Activated CD8-positive, alpha-beta memory T cell treated with anti-CD3 and anti-CD28 coated beads for 1 hour (primary cell): ENCODE measurements at places on chromosomes 3 and 15.

GRCh38 chr3:166274351-166275023 lies 437.3 kb upstream of the BCHE start:
- DNase-seq: no peak

GRCh38 chr3:10666621-10667020 lies 149.4 kb upstream of the SLC6A11 start:
- DNase-seq: no peak

GRCh38 chr3:32759342-32759741 lies 58.5 kb upstream of the TRIM71 start:
- no peak for DNase-seq

GRCh38 chr15:98715890-98716443 lies 67.6 kb downstream of the IGF1R start:
- DNase-seq: no peak

DNA sequence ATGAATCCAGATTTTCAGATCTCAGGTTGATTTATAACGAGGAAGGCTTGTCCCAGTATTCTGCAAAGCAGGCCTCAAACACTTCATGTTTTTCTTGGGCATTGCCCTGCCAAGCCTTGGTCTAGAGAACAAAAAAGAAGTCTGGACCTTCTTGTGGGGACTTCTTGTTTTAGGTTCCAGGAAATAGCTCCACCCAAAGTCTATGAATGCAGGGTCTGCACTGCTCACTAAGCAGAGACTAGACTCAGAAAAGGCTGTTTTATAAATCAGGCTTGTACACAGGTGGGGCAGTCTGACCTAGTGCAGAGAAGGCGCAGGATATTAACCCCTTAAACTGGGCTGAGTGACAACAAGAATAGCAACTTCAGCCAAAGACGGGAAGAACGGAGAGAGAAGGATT lies 44.3 kb downstream of the GLB1 start:
- no peak for DNase-seq

- no peak for DNase-seq
These were observed 161.8 kb upstream of the CBLB start for GRCh38 chr3:106030627-106030963.

- no peak for DNase-seq
These were observed 130.2 kb upstream of the TP63 start for GRCh38 chr3:189500798-189501495.

GRCh38 chr3:184868477-184868876 lies 56.5 kb downstream of the VPS8 start:
- no peak for DNase-seq

- no peak for DNase-seq
These were observed 12.1 kb downstream of the SEMA4B start for GRCh38 chr15:90213122-90213817.

GRCh38 chr15:43854801-43855200 lies 28.0 kb downstream of the WDR76 start:
- no peak for DNase-seq

GRCh38 chr3:150275941-150276340 lies 132.2 kb upstream of the TSC22D2 start:
- DNase-seq: no peak

- no peak for DNase-seq
These were observed 25.9 kb upstream of the SLC6A6 start for GRCh38 chr3:14376348-14377043.

- DNase-seq: no peak
These were observed 357.8 kb downstream of the OCA2 start for GRCh38 chr15:27741226-27741860.

GRCh38 chr3:46835054-46835453 lies 28.2 kb downstream of the MYL3 start:
- DNase-seq: no peak

GRCh38 chr15:31305375-31305774 lies 21.3 kb upstream of the KLF13 start:
- DNase-seq: no peak

DNA sequence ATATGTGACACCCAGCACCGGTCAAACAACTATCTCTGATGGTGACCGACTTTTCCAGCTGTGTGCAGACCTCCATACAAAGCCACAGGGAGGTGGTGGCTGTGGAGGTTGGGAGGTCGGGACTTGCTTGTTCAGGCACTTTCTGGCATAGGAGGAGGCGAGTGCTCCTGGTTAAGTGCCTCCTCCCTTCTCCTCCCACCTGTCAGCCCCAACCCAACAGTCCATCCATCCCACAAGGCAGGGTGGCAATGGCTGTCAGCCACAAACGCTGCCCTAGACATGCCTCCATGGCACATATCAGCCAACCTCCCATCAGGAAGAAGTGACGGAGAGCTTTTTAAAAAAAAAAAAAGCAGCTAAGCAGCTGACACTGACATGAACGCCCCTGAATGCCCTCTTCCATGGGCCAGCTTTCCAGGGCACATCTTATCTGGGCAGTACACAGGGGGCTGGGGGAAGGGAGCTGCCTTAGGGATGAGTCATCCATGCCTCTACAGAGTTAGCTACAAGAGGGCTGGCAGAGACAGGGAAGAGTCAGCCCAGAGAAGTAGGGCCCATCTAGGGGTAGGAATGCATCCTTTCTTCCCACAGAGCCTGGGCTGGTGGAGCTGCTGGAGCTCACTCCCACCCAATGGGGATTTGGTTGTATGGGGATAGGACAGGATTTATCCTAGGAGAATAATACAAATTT lies 41.2 kb downstream of the CCDC12 start:
- DNase-seq: no peak

DNA sequence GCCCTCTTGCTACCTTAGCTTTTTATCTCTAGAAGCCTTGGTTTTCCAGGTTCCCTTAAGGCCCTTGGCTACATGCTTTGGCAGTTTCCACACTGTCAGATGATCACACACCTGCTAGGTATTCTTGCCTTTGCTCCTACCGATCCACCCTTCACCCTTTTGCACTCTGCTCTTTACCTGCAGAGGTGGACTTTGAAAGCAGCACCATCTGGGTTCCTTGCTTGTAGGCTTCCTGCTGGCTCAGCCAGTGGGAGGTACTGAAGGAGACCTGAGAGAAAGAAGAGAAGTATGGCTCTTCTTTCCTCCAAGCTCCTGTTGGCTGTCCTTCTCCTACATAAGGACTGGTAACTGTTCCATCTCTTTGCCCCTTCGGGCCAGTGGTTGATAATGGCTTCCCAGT lies 7.3 kb upstream of the ZNF592 start:
- DNase-seq: no peak

DNA sequence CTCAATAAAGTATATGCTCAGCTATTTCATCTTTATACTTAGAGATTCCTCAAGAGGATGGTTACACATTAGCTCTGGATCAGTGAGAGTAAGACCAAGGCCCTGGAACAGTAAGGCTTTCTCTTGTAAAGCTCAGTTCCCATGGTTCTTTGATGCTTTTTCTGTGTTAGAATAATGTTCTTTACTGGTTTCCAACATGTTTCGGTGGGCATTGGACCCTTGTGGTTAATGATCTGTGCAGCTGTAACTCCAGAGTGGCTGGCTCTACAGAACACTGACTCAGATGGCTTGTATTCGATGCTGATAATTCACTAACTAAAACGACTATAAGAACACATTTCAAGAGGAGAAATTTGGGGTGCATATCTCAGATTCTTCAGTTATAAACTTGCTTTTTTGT lies 114.7 kb downstream of the AKAP13 start:
- no peak for DNase-seq

DNA sequence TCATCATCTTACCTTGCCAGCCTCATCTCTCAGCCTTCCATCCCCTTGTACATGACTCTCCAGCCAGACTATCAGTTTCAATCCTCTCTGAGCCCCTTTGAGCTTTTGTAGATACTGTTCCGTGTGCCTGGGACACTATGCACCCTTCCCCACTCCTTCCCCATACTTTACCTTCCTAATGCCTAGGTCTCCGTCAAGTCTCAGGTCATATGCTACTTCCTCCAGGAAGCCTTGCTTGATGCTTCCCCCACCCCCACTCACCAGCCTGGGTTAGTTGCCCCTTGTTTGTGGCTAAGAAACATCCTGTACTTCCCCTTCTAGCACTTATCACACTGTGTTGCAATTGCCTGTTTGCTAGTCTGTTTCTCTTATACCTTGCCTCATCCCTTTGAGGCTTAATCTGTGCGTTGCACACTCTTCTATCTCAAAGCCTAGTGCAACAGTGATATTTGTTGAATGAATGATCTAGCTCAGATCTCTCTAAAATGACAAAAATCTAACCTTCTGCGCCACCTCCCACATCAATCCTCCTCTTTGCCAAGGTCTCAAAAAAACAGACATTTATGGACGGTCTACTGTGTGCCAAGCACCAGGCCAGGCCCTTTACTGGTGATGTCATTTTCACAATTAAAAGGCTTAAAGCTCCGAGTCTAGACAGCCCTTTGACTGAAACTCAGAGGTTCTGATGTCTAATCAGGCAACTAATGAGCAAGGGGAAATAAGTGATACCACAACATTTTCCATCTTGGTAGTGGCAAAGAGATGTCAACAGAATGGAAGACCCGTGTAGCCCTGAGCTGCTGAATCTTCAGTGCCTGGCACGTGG lies 6.5 kb upstream of the USP3 start:
- DNase-seq: no peak

DNA sequence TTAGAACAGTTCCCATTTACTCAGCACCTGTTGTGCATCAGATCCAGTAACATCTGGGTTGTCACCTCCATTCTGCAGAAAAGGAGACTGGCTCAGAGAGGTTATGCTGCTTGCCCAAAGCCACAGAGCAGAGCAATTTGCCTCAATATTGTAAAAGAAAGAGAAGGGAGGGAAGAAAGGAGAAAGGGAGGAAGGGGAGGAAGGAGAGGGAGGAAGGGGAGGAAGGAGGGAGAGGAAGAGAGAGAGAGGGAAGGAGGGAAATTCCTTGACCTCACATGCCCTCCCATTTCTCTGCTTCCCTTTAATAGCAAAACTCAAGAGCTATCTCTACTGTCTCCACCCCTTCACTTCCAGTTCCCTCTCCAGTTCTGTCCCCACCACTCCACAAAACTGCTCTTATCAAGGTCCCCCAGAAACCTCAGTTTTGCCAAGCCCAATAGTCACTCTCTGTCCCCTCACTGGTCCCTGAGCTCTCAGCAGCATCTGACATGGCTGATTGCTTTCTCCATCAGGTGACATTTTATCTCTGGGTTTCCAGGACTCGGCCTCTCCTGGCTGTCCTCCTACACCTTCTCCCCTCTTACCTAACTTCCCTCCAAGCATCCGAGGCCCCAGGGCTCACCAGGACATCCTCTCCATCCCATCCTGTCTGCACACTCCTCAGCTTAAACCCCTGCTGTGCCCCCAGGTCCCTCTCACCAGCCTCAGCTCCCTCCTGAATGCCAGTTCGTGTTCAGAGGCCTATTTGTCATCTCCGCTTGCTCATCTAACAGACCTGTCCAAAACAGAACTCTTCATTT lies 104.7 kb upstream of the LINGO1 start:
- DNase-seq: no peak

- no peak for DNase-seq
These were observed 1.4 kb downstream of the PLCB2 start for GRCh38 chr15:40306371-40306770.

DNA sequence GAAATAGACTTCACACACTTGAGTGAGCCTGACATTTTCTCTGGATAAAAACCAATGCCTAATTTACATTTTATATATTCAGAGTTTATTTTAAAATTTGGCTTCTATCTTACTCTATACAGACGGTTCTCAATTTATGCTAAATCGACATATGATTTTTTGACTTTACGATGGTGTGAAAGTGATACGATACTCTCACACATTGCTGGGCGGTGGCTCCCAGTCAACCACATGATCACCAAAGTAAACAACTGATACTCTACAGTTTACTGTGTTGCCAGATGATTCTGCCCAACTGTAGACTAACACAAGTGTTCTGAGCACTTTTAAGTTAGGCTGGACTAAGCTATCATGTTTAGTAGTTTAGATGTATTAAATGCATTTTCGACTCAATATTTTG lies 25.1 kb upstream of the GADL1 start:
- no peak for DNase-seq

GRCh38 chr3:62553811-62554210 lies 180.5 kb upstream of the FEZF2 start:
- DNase-seq: no peak

DNA sequence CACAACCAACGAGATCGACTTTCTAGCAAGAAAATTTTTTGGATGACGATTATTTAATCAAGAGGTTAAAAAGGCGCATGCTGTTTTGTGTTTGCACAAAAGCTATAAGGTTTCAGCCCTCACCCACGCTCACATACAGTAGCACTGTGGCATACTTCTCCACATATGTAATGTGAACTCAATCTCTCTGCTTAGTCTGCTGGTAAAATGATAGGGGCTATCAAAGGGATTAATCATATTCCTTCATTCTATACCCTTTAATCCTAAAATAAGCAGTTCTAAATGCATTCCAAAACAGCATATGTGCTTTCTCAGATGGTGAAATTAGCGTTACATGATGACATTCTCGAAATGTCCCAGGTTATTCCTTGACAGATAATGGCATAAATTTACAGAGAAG lies 196.9 kb upstream of the PRICKLE2 start:
- no peak for DNase-seq

DNA sequence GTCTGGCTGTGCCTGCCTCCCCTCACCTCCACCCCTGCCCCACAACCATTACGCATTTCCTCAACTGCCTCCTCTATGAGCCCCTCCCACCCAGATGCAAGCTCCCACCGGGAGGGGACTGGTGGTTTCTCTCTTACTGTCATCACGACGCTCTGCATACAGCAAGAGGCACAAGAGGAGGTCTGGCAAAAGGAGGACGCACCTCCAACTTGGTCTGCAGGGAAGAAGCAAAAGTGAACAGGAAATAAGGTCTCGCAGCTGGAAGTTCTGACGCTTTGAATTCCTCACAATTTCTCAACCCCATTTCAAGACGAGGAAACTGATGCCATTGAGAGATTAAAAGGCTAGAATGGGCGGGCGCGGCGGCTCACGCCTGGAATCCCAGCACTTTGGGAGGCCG lies 42.3 kb upstream of the MUC4 start:
- DNase-seq: no peak

DNA sequence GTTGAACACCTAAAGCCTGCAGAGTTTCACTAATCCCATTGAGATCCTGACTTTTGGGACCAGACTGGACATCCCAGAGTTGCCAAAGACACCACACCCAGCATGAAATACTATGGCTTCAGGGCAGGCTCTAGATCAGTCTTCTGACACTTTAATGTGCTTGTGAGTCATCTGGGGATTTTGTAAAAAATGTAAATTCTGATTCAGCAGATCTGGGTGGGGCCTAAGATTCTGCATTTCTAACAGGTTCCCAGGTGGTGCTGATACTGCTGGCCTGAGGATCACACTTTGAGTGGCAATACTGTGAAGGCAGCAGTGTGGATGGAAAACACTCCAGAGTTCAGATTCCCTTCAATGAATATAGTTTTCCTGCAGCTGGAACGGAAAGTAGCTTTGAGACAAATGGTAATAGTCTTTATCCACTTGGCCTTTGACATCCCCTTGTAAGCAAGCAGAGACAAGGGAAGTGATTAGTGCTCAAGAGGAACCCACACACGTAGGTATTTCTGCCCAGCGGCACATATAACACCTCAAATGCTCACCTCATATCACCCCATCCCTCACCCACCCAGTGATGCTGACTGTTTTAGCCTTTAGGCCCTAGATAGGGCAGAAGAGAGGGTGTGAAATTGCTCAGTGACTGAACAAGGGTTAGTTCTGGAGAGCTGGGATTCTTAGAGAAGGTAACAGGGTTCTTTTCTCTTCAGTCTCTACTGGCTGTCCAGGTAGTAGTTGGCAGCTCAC lies 51.5 kb upstream of the GSK3B start:
- DNase-seq: no peak
